ENCODE measurements at places on chromosomes 13 and 19.

GRCh38 chr13:29707876-29708543 is 112.5 kb upstream of the SLC7A1 start:
- DNase-seq: no peak

DNA sequence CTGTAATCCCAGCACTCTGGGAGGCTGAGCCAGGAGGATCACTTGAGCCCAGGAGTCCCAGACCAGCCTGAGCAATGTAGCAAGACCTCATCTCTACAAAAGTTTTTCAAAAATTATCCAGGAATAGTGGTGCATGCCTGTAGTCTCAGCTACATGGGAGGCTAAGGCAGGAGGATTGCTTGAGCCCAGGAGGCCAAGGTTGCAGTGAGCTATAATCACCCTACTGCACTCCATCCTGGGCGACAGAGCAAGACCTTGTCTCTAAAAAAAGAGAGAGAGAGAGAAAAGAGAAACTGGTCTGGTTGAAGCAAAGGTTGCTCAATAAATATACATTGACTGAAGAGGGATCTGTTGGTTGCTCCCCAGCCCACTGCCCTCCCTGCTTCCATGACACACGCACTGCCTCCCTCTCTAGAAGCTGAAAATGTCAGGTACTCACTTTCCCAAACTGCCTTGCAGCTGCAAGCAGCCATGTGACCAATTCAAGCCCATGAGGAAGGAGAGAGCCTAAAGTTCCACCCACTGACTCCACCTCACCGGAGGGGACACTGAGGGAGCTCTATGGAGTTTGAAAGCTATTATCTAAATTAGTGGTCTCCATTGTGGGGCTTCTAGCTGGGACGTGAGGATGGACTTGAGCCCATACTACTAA is 14.0 kb downstream of the CEACAM16 start:
- no peak for DNase-seq

GRCh38 chr19:48480183-48480557 is 11.0 kb downstream of the CYTH2 start:
- peak; percentile 87 for DNase-seq

DNA sequence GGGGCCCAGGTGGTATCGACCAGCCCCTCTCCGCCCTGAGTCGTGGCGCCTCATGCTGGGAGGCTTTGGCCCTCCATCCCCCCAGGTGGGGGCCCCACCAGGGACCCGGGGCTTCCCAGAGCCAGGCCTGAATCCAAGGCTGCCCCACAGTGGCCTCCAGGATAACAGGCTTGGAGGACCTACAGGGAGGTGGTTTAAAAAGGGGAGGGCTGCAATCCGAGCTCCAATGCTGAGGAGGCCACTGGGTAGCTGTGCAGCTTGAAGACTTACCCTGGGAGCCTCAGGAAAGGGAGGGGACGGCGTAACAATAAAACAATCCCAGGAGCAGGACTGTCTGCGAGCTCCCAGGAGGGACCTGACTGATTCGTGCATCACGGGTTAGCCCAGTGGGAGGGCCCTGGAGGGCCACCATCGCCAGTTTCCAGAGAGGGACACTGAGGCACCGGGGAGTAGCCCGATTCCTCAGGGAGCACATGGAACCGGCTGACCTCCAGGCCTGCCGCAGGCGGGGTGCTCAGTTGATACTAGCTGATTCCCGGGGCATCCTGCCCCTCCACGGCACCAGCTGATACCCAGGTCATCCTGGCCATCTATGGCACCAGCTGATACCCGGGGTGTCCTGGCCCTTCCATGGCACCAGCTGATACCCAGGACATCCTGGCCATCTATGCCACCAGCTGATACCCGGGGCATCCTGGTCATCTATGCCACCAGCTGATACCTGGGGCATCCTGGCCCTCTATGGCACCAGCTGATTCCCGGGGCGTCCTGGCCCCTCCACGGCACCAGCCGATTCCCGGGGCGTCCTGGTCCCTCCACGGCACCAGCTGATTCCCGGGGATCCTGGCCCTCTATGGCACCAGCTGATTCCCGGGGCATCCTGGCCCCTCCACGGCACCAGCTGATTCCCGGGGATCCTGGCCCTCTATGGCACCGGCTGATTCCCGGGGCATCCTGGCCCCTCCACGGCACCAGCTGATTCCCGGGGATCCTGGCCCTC is 3.7 kb upstream of the C2CD4C start:
- DNase-seq: peak; percentile 15

- no peak for DNase-seq
Observed at GRCh38 chr19:11290256-11290655, 5.7 kb upstream of the TSPAN16 start.

DNA sequence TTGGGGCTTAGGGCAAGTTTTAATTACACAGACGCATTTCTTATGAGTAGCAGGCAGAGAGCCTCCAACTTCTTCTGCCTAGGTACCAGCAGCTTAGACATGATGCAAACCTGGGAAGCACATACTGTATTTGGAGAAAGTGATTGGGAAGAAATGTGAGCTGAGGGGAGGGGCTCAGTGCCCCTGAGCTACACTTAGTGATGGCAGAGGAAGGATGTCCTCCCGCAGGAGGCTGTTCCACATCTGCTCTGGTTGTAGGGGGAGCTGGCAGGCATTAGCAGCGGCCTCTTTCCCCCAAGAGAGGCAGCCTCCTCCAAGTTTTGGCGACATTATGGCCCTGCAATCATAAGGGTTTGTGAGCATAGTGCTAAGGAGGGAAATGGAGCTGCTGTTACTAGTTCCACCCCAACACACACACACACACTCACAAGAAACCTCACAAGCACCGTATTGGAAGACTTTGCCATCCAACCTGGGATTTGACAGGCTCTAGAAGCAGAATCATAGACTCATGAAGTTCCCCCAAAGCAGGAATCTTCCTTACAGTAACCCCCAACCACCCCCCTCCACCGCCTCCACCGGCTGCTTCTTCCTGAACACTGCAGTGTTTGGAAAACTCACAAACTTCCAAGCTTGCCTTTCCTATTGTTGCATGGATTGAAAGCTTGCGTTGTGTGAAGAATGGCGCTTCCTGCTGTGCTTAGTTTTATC is 3.3 kb downstream of the ALOX5AP start:
- DNase-seq: no peak

GRCh38 chr13:93450191-93450621 is 223.6 kb downstream of the GPC6 start:
- DNase-seq: no peak

DNA sequence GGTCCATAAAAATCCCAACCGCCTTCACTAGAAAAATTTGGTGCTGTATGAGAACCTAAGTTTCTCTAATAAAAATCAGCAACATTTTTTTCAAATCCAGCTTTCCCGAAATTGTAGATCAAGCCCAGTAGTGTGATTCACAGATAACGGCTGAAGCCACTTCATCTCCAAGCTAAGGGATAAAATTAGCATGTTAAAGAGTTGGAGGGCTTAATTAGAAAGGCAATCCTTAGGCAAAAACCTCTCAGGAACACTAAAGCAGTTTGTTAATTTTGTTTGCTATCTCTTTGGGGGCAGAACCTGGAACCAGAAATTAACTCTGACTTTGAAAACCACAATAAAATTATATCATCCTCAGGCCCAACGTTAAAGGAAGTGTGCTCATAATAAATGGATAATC is 820.2 kb downstream of the GPC5 start:
- no peak for DNase-seq

DNA sequence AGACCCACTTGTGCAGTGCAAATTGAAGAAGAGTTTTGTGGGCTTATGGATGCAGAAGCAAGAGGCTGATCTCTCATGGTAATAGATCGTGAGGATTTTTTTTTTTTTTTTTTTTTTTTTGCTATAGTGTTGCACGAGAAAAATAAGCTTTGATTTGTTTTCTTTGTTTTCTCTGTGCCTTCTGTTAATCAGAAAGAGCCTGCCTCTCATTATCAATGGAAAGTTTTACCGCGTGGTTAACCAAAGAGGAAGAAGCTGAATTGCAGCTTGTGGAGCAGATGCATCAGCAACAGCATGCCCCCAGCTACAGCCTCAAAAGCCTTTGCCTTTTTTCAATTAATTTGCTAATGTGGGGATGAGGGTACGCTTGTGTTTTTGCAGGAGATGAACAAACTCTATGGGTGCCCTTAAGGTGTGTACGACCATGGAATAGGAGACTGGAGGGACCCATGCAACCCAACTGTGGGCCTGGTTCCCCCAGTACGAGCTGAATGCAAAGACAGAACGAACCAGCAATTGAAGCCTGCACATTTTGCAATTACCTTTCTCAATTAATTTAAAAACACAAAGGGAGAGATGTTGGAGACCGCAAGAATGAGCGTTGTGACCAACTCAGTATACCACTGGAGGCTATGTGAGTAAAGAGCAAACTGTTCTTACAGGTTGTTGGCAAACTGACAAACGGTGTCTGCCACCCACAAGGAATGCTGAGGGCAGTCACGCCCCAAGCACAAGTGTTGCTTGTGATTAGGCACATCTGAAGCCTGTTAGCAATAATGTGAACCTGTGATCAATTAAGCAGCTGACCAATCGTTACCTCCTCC is 58.6 kb upstream of the SPRY2 start:
- DNase-seq: no peak

DNA sequence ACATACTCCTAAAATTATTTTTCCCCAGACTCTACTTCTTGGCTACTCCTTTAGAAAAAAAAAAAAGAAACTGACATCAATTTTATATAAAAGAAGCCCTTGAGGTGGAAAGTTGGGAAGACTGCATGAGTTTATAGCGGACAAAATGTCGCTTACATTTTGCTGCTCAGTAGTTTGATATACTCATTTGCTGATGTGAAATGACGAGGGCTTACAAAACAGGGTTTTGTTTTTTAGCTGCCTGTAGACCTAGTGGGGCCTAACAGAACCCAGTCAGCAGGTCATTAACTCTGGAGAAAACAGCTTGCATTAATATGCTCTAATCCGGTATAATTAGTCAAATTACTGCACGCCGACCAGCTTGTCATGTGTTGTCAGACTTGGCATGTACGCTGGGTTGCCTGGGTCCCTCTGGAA is 37.6 kb upstream of the MAB21L1 start:
- no peak for DNase-seq

- no peak for DNase-seq
Observed at GRCh38 chr19:35449359-35450043, 1.4 kb downstream of the FFAR2 start.

- DNase-seq: no peak
Observed at GRCh38 chr19:49374665-49375434, 11.2 kb downstream of the DKKL1 start.

DNA sequence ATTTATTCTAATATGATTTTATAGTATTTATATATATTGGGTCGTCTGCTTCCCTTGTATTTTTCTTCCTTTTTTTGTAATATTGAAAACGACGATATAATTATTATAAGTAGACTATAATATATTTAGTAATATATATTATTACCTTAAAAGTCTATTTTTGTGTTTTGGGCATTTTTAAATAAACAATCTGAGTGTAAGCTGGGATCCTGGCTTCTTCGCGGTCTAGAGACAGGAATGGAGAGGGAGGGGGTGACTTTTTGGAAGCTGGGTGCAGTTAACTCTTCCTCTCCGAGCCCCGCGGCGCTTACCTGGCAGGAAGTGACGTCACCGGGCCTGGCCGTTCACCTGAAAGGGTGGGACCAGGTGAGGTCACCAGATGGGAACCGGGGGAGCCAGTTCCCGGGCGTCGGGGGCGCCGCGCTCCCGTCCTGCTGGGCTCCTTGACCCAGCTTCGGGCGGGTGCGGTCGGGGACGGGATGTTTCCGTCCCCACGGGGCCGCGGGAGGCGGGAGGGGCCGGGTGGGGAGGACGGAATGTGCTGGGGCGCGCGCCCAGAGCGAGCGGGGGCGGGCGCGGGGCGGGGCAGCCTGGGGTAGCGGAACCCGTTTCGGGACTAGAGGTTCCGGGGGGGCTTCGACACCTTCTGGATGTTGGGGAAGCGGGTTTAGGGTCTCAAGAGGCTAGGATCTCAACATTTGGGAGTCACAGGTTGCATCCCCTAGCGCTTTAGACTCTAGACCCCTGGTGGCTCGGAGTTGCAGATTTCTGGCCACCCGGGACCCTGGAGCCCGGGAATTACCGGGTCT is 2.8 kb downstream of the ZFP36 start:
- peak; percentile 97 for DNase-seq

- DNase-seq: no peak
Observed at GRCh38 chr19:41455936-41456335, 13.0 kb downstream of the ERICH4 start.

GRCh38 chr19:18629166-18630088 is 7.4 kb upstream of the KLHL26 start:
- DNase-seq: peak; percentile 80

GRCh38 chr13:89852570-89852969 is 1494.9 kb upstream of the MIR17HG start:
- DNase-seq: no peak

- DNase-seq: no peak
Observed at GRCh38 chr19:18558604-18559003, 934 bp downstream of the KXD1 start.

DNA sequence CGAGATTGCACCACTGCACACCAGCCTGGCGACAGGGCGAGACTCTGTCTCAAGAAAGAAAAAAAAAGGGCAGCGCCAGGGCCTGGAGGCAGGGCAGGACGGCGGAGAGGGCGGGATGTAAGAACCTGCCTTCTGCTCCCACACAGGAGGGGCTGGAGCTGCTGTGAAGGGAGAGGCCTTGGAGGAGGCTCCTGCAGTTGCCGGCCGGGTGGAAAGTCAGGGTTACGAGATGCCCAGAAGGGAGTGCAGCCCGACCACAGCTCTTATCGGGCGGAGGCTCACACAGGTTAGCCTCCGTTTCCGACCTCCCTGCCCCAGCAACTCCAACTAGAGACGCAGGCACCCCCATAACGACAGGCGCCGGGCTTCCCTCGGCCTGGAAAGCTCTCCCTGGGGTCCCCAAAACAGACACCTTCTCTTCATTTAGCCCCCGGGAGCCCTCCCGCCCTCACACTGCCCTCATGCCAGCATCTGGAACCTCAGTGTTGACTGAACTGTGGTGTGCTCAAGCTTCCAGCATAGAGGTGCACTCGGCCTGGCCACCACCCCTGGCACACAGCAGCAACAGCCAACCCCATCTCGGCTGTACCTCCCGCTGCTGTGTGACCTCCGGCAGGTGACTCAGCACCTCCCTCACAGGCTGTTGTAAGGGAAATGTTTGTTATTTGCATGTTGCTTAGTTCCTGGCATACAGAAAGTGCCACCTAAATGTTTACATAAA is 1.4 kb downstream of the PLPP2 start:
- DNase-seq: no peak

GRCh38 chr13:106376401-106377112 is 158.9 kb downstream of the EFNB2 start:
- DNase-seq: no peak

DNA sequence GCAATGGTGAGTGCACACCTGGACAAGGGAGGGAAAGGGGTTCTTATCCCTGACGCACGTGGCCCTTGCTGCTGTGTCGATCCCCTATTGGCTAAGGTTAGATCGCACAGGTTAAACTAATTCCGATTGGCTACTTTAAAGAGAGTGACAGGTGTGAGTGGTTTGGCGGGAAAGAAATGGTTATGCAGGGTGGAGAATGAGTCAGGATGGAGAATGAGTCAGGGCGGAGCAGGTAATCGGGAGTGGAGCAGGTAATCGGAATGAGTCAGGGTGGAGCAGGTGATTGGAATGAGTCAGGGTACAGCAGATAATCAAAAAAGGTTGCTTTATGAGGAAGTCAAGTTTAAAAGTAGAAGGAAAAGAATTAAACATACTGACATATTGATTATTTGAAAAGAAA is 24.4 kb upstream of the SIAH3 start:
- no peak for DNase-seq

- no peak for DNase-seq
Observed at GRCh38 chr19:6887316-6887715, at the start of gene ADGRE1. ADGRE1 (plus strand) TSS chr19:6887579; CDS start chr19:6887609, 30 bp downstream.

GRCh38 chr19:17504456-17504855 is 7.0 kb upstream of the PGLS start:
- DNase-seq: no peak

- no peak for DNase-seq
Observed at GRCh38 chr19:55504252-55504603, 16.0 kb downstream of the SSC5D start.
